Activated CD4-positive, alpha-beta T cell treated with anti-CD3 and anti-CD28 coated beads, Interleukin-2, amount 10 ng/mL, durations not matched to agents 7 days and 5 days (primary cell): ENCODE measurements at places on chromosomes 6 and 20. TPM values are rescaled to one million over a fixed set of nuclear protein-coding genes. Genes with fewer than 3 reads are reported as not detected.

DNA sequence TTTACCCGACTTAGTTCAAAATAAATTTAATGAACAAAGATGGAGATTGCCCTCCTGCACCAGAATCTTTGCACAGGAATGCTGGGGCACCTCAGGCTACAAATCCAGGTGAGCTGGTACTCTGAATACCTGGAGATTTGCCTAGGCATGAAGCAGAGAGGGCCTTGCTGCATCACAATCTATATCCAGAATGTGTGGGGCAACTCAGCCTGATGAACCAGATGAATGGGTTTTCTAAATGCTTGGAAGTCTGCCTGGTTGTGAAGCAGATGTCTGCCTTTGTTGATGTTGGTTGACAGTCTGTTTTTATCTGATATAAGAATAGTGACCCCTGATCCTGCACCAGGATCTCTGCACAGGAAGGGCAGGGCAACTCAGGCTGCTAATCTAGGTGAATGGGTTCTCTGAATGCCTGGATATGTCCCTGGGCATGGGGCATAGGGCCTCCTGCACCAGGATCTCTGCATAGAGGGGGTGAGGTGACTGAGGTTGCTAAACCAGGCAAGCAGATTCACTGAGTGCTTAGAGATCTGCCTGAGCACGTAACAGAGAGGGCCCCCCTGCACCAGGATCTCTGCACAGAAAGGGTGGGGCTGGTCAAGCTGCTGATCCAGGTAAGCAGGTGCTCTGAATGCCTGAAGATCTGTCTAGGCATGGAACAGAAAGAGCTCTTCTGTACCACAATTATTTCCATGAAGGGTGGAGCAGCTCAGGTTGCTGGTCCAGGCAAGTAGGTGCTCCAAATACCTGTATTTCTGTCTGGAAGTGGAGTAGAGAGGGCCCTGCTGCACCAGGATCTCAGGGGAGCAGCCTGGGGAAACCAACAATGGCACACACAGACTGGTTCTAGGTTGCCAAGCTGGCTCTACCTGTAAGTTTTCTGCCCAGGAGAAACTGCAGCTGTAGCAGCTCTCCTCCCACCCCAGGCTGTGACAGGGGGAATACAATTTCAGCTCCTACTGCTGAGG is 437.5 kb downstream of the MMUT start:
- DNase-seq, result no peak
- H3K27me3 ChIP-seq, result no peaks in the 10 kb centered on the region
- no peak overlapping the region for H3K27ac ChIP-seq
- H3K36me3 ChIP-seq, result no peaks in the 10 kb centered on the region
- H3K4me1 ChIP-seq, result no peaks in the 10 kb centered on the region

DNA sequence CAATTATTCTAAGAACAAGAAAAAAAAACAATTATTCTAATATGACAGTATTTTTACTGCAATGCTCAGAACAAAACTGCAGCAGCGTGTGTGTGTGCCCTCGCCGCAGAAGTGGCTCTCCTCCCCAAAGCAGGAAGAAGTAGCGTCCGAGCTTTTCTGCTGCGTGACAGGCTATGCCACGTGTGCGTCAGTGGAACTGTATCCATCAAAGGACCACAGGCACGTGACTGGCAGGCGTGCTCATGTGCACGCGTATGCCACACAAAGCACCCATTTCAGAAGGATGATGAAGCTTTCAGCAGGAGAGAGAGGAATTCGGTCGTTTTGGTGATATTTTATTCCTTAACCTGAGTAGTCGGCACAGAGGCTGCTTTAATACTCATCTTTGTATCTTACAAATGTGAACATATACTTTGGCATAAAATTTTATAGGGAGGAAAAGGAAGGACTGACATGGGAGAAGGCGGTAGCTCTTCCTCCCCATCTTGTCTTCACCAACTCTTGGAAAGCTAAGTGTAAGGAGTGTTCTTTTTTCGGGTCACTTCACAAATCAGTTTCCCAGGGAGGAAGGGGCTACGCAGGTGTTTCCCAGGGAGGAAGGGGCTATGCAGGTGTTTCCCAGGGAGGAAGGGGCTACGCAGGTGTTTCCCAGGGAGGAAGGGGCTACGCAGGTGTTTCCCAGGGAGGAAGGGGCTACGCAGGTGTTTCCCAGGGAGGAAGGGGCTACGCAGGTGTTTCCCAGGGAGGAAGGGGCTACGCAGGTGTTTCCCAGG is 3.4 kb downstream of the TCFL5 start:
- H3K36me3 ChIP-seq, result peaks cover 9% of the 10 kb centered on the region
- peaks cover 5% of the 10 kb centered on the region for H3K27me3 ChIP-seq
- H3K4me3 ChIP-seq, result no peak overlapping the region
- no peak for DNase-seq
- peaks cover 23% of the 10 kb centered on the region for H3K4me1 ChIP-seq

GRCh38 chr20:22507240-22507961 is 77.0 kb downstream of the FOXA2 start:
- H3K36me3 ChIP-seq, result no peaks in the 10 kb centered on the region
- no peaks in the 10 kb centered on the region for H3K27me3 ChIP-seq
- no peak overlapping the region for H3K27ac ChIP-seq
- DNase-seq, result no peak
- no peaks in the 10 kb centered on the region for H3K4me1 ChIP-seq

DNA sequence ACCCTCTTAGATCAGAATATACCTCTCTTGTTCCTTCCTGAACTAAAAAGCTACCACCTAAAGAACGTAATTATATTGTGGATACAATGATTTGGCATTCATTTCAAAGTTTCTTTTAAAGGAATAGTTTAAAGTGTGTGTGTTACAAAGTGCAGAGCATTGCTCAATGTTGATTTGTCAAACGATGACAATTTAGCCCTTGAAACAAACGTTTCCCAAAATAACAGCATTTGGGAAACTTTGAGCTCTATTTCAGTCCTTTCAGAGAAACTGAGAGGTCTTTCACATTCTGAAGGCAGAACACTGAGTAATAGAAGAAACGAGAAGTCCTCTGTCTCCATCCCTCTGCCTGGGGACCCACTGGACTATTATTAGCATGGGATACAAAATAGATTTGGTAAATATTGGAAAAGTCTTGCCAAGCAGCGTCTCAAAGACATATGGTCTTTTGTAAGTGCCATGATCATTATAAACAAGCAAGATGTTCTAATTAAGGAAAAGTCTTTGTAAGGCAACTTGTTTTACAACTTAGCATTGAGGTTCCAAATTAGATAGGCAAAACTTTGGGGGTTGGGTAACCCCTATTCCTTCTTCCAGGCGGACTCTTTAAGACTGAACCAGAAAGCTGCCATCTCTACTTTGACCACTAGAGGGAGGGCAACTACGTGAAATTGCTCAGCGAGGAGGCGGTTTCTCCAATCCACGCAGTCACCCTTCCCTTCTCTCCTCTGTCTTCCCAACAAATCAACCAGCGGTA is 208.8 kb downstream of the RNF144B start:
- H3K4me3 ChIP-seq, result no peak overlapping the region
- no peak overlapping the region for H3K27ac ChIP-seq
- H3K27me3 ChIP-seq, result peaks cover 9% of the 10 kb centered on the region

PRSS35 gene
- not detected for total RNA-seq

KIF6 gene
- total RNA-seq, result not detected

SLC22A3 gene
- not detected for total RNA-seq

SIM1 gene
- total RNA-seq, result not detected
